ENCODE measurements at places on chromosomes 11 and 22. TPM values are rescaled to one million over a fixed set of nuclear protein-coding genes. Genes with fewer than 3 reads are reported as not detected.

DNA sequence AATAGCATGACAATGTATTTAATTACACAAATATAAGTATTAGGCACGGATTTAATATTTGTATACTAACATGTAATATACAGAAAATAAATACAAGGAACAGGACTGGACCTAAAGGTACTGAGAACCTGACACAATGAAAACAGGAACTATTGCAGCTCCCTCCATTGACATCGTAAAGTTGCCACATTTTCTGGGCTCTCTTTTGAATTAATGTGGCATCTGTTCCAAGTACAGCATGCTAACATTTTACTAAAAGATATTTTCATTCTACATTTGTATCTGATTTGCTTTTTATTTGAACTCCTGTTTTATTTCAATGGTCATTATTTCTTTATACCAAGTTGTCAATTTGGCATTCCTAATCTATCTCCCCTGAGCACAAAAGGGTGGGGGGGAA, 15.3 kb downstream of the PHF21A start:
- DNase-seq = no peak

Gene HSPB2
- total RNA-seq = 1.3 TPM

GRCh38 chr22:37298748-37299495, 16.6 kb downstream of the CYTH4 start:
- no peak for DNase-seq

GRCh38 chr11:132824642-132825041, 707.7 kb downstream of the OPCML start:
- DNase-seq = peak; percentile 64

DNA sequence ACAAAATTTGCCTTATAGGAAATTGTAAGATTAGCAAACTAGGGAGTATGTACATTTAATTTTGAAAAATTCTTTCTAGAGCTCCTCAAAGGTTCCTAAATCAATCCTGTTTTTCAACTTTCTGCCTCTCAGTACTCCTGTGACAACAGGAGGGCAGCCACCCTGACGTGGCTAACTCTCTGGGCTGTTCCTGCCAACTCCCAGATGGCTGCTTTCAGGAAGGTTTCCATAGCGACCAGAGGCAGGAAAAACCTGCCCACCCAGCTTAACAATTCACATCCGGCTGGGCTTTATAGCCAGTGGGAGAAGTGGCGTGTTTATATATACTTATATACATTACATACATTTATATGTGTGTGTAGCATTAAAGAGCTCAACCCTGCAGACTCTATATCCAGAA, 26.5 kb downstream of the SGSM3 start:
- DNase-seq = no peak

Gene VWCE
- total RNA-seq = 0.32 TPM

Gene DRICH1
- not detected for total RNA-seq

DNA sequence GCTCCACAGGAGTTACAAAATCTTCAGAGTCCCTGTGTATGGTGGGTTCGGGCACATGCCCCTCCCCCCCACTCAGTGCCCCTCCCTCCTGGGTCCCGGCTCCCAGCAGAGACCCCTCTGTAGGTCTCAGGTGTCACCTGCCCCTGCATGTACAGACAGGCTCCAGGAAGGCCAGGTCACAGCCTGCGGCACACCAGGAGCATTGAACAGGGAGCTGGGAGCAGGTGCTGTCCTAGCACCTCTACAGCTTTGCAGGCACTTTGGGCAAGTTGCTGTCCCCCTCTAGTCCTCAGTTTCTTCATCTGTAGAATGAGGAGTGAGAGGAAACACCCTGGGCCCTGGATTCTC, 80.1 kb upstream of the RTL6 start:
- no peak for DNase-seq

DNA sequence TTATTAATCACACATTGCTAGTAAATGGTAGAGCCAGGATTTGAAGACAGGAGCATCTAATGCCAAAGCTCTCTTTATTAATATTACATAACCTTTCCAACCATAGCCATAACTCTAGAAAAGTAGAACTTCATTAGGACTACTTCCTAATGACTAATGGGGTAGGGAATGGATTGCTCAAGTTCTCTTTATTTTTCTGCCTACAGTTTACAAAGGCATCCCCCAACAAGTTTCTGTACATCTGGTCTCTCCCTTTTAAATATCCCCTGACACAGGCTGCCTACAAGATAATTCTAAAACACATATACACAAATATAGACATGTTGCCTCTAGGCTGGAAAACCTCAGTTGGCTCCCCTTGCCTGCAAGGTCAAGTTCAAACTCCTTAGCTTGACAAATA, 534.9 kb downstream of the SOX6 start:
- peak; percentile 31 for DNase-seq

GRCh38 chr22:50269970-50270665, at the start of gene MAPK11:
Gene MAPK11 (minus strand): TSS chr22:50270380. CDS start chr22:50270292, 88 bp downstream.
- DNase-seq = no peak

Gene OR51E2
- total RNA-seq = under 0.01 TPM

DNA sequence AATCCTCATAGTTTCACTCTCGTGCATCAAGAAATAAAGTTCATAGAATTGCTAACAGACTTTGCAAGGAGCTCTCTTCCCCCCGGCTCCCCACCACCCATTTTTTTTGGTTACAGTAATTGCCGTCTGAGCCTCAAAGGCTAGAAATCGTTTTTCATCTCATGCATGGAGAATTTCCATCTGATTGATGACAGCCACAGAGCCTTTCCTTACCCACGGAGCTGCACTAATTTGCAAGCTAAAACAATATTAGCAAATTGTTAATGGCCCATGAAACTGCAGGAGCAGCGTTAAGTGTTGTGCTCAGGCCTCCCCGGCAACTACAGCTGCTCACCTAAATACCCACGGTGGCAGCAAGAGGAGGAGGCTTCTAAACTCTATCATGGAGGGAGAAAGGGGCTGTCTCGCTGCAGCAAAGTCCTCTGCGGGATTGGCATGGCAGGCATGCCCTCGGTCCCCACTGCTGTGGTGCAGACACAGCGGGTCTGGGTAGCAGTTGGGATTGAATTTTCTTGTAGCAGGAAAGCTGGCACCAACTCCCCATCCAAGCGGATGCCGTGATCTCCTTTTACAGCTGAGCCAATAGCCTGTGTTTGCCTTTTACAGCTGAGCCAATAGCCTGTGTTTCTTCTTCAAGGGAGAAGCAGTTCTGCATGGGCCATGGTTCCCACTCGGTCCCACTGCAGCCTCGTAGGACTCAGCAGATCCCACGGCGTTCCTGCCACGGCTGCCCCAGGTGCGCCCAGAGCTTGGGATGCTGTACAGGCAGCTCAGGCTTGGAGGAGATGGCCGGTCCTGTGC, 412.3 kb downstream of the BRD1 start:
- no peak for DNase-seq

- DNase-seq = no peak
Measured at GRCh38 chr11:19721176-19721575, 8.5 kb downstream of the NAV2 start.

DNA sequence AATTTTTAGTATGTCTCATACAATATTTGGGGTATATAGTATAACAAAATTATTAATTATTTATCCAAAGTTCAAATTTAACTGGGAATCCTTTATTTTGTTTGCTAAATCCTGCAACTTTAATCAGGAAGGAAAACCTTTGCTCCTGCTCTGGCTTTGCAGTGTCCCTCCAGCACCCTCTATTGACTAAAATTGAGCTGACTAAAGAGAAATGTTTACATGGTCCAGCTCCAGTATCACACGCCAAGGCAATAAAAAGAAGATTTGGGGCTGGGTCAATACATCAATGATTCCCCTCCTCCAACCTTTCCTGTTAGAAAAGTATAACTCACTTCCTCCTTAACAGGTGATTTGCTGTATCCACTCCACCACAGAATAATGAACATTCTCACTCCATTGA, 153.0 kb upstream of the LRRC4C start:
- no peak for DNase-seq

GRCh38 chr11:107116358-107116757, 98.1 kb upstream of the GUCY1A2 start:
- no peak for DNase-seq

- DNase-seq = no peak
Measured at GRCh38 chr11:35127619-35128018, 11.4 kb upstream of the CD44 start.

- DNase-seq = no peak
Measured at GRCh38 chr11:60718524-60719316, 5.8 kb upstream of the MS4A18 start.

Gene ELFN2
- not detected for total RNA-seq

Gene OR51F2
- not detected for total RNA-seq

GRCh38 chr11:116960930-116961329, 123.5 kb upstream of the APOA1 start:
- DNase-seq = no peak

Gene PRR33
- total RNA-seq = not detected

Gene SOX10
- 10.3 TPM for total RNA-seq

Gene VPREB3
- total RNA-seq = not detected

GRCh38 chr11:113835306-113835705, 40.1 kb downstream of the USP28 start:
- no peak for DNase-seq
